Stimulated activated CD8-positive, alpha-beta memory T cell treated with anti-CD3 and anti-CD28 coated beads, Interleukin-2, amount 100 ng/mL, for 1 hour (primary cell): ENCODE measurements at places on chromosomes 3 and 15.

DNA sequence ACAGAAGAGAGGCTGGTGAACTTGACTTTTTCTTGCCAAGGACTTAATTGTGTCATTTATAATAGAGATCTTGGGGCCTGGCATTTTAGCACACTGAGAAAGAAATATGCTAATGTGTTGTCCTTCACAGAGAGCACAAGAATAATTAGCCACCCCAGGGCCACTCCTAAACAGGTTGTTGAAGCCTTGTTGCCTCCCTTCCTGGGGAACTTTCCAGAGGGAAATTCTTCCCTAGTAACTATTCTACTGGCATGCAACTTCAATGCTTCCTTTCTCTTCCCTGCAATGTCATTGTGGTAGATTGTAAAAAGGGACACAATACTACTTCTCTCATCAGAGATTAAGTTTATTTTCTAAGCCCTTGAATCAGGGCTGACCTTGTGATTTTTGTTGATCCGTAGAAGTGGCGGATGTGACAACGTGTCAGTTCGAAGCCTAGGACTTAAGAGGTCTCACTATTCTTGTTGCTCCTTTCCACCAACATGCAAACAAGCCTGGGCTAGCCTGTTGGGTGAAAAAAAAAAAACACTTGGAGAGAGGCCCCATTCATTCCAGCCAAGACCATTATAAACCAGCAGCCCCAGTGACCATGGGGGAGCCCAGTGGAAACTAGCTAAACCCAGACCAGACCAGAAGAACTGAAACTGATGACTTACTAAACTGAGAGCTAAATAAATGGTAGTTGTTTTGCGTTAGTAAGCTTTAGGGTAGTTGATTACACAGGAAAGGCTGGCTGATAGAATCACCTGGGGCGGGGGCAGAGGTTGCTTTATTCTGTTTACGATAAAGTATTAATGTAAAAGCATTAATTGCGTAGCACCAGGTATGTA is 287.2 kb downstream of the SHQ1 start:
- no peak for DNase-seq

DNA sequence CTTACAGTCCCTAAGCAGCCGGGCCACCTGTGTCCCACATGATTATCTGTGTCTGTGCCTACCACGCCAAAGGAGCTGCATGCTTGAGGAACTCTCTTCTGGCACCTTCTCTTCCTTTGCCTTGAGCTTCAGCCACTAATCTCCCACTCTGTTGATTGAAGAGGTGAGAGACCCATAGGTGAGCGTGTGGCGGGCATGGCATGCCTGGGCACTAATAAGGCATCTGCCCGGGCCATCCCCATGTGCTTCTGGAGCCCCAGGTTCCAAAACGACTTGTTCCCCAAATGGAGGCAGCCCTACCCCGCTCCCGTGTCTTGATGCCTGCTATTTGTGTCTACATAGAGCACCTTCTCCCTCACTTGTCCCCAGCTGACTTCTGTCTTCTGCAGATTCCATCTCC is 13.0 kb downstream of the MCM2 start:
- no peak for DNase-seq

DNA sequence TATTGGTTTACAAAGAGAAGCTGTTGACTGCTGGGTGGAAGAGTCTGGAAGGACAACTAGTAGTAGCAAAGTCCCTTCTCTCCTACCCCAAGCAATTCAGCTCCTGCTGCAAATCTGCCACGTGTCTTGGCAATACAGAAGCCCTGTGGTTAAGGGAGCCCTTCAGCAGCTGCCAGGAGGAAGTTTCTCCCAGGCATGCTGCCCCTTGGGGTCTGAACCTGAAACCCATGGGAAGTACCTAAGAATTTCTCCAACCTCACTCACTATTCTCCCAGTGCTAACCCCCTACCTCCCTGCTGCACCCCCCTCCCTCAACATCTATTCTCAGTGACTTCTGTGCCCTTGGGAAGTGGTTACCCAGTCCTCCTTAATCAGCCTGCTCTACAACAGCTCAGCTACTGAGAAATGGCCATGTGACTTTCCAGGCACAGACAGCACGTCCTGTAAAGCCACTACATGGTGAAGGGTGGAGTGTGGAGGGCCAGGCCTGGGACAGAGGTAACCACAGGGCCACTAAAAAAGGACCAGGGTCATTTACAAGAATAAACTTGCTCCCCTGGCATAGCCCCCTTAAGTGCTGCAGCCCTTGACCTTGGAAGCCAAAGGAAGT is 316.6 kb downstream of the NTRK3 start:
- no peak for DNase-seq

- no peak for DNase-seq
Observed at GRCh38 chr3:42228796-42229195, 37.2 kb downstream of the CCK start.

GRCh38 chr3:121796970-121797369 is 37.9 kb downstream of the IQCB1 start:
- no peak for DNase-seq

GRCh38 chr15:58583171-58583908 is 151.5 kb downstream of the LIPC start:
- DNase-seq: no peak

DNA sequence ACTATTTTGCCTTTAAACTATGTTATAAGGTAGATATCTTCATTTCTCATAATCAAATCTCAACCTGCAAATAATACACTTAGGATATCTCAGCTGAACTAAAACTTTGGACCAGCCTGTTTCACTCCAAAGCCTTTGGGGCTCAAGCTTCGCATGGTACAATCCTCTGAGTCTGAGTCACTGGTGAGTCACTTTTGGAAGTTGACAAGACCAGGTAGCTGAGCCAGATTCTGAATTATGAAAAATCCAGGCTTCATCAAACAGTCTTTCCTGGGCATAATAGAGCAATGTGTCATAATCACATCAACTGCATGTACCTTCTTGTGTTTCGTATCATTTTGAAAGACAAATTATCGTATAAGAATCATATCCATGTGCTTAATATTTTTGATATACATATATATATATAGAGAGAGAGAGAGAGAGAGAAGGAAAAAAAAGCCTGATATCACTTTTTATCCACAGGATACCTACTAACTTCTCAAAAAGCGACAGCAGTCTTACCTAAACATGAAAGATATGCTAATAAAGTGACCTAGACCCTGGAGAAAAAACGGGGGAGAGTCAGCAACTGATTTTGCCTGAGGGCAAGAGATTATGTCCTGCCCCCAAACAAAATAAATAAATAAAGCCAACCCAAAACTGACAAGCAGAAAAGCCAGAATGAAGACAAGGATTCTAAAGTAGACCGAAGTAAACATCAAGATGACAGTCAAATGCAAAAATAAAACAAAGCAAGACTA is 263.9 kb upstream of the TGFBR2 start:
- no peak for DNase-seq

DNA sequence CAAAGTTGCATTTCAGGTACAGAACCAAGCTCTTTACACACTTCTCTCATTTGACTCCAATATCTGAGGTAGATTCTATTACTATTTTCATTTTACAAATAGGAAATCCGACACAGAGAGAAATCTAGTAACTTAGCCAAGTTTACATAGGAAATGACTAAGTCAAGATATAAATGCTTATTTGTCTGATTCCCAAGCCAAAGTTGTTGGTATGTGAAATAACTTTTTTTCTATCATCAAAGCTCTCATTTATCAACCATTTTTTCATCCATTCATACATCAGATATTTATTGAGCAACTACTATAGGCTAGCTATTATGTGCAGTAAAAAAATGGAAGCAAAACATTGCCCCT is 89.2 kb upstream of the MITF start:
- DNase-seq: no peak
